GM18507 (cell line): ENCODE measurements at places on chromosomes 16 and 17.

DNA sequence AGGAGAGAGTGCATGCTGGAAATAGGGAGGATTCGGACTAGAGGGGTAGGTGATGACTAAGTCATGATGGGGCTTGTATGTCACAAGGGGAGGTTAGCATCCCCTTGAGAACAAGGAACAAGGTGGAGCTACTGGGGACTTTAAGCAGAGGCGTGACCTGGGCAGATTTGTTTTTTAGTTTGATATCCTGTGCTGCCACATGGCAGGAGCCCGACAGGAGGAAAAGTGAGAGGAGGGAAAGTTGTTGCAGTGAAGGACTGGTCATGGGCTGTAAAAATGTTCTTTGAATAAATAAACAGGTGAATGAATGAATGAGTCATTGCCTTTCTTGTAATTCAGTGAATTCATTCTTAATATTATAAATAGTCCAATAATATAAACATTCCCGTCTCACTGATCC, 365.1 kb upstream of the CDH5 start:
- DNase-seq = no peak

- DNase-seq = no peak
Observed at GRCh38 chr17:49316889-49317675, 45.0 kb downstream of the ZNF652 start.

- no peak for DNase-seq
Observed at GRCh38 chr17:57871155-57871554, 21.3 kb upstream of the MRPS23 start.

GRCh38 chr17:74354123-74354522, 7.5 kb downstream of the BTBD17 start:
- peak; percentile 54 for DNase-seq

- no peak for DNase-seq
Observed at GRCh38 chr17:1498233-1498632, 5.7 kb upstream of the MYO1C start.

DNA sequence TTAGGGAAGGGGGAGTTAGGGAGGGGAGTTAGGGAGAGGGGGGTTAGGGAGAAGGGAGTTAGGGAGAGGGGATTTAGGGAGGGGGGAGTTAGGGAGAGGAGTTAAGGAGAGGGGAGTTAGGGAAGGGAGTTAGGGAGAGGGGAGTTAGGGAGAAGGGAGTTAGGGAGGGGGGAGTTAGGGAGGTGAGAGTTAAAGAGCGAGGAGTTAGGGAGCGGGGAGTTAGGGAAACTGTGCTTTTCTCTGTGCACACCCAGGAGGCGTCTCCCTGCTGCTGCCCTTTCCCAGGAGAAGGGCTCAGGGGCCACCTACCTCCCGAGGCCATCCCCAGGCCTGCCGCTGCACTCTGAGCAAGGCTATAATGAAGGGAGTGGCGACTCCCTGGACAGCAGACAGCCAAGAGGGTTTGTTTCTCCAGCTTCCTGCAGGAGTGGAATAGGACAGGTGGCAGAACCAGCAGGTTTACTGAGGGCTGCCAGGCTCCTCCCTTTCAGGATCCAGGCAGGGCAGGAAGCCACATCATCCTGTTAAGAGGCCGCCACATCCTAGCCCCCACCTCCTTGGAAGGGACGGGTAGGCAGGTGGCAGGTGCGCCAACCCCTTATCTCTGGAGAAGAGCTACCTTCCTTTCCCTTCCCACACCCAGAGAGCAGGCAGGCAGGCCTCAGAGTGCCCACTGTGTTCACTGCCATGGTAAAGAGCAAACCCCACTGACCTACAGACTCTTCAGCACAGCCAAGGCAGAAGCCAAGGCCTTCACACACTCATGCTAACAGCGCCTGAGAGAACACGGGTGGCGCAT, 4.3 kb downstream of the CANT1 start:
- DNase-seq = no peak

- DNase-seq = no peak
Observed at GRCh38 chr16:52318302-52319009, 228.5 kb downstream of the TOX3 start.
